ENCODE measurements at places on chromosomes 1 and 21.

DNA sequence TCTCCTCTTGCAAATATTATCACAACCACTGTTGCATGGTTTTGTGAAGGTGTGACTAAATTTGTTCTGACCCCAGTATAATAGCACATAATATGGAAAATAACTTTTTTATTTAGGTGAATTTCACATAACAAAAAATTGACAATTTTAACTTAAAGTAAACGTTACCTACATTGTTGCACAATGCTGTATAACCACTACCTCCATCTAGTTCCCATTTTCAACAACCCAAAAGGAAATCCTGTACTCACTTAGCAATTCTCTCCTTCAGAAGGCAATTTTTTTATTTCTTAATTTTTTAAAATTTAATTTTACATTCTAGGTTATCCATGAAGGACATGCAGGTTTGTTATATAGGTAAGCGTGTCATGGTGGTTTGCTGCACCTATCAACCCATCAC is 95.2 kb downstream of the KCNJ6 start:
- DNase-seq = no peak

- DNase-seq = no peak
These were observed 141.2 kb downstream of the TM2D1 start for GRCh38 chr1:61583703-61584102.

DNA sequence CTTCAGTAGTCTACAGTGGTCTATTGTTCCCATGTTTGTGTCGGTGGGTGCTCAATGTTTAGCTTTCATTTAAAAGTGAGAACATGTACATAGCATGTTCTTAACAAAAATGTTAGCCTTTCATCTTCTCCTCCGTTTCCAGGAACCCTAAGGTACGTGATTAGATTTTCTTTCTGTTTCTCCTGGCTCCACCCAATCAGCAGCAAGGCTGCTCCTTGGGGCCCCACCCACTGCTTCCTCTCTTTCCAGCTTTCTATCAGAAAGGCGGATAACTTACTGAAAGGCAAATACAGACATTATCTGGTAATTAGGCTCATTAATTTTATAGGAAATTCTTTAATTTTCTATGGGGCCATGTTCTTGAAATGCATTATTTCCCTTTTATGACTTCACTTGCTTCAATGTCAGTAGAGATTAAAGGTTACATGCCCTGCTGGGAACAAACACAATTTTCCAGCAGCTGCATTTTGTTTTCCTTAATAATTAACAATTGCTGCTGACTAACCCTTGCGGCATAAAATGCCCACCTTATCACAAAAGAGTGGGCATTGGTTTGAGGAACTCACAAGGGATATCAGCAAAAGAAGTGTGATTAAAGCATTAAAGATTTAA is 324.9 kb upstream of the SNX7 start:
- DNase-seq = no peak

GRCh38 chr1:54283635-54284385 is 83.8 kb downstream of the MRPL37 start:
- no peak for DNase-seq

- no peak for DNase-seq
These were observed 56.6 kb downstream of the NKAIN1 start for GRCh38 chr1:31183126-31183525.

DNA sequence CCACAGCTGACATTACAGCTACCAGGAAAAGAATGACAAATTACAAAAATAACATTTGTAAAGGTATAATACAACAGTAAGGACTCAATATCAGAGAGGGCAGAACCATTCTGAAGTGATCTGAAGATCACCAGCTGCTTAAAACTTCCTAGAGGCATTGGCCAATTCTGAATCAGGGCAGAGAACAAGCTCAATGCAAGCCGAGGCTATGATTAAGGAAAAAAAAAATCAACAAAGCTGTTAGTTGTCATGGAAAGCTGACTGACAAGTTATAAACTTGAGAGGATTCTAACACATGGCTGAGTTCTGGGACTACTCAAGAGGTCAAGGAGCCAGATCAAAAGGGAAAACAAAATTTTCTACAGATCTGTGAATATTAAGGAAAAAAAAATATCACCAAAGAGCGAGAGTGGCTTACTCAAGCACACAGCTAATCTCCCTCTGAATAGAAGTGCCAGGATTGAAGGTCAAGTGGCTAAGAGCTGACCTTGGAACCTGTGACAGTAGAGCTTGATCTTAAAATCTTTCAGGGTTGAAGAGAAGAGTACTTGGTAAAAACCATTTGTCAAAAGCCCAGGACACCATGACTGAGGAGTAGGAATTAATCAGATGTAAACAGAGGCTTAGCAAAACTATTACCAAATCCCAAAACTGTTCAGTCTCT is 383.4 kb downstream of the USP25 start:
- no peak for DNase-seq

DNA sequence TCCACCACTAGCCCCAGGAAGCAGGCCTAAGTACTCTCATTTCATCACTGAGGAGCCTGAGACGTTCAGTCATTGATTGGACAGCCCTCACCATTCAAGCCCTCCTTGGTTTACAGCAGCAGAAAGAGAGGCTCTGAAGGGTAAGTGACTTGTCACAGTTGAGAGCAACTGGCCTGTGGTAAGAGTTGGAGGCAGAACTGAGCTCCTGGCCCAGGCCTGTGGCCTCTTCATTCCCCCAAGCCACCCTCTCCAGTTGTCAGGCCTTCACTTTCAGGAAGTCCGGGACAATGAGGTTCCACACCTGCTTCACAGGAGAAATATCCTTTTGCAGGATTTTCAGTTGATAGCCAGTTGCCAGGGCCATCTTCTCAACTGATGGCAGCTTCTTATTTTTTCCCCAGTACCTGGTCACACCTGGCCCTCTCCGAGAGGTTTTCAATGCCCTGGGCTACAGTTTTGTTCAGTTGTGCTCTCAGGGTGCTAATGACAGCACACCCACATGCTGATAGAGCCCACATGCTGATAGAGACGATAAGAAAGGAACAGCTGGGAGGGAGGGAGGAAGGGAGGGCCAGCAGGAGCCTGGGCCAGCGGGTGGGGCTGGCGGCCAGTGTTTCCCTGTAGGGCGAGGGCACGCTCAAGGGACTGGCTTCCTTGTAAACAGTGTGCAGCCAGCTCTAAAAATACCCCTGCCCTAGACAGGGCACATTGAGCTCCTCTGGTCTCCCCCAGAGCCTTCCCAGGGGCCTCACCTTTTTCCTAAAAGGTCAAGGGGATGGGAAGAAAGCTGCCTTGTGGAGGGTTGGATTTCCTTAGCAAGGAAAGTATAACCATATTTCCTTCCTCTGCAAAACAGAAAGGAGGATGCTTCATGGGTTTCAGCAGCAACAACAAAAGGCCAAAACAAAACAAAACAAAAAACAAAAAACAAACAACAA is 112.7 kb upstream of the JUN start:
- peak; percentile 71 for DNase-seq

DNA sequence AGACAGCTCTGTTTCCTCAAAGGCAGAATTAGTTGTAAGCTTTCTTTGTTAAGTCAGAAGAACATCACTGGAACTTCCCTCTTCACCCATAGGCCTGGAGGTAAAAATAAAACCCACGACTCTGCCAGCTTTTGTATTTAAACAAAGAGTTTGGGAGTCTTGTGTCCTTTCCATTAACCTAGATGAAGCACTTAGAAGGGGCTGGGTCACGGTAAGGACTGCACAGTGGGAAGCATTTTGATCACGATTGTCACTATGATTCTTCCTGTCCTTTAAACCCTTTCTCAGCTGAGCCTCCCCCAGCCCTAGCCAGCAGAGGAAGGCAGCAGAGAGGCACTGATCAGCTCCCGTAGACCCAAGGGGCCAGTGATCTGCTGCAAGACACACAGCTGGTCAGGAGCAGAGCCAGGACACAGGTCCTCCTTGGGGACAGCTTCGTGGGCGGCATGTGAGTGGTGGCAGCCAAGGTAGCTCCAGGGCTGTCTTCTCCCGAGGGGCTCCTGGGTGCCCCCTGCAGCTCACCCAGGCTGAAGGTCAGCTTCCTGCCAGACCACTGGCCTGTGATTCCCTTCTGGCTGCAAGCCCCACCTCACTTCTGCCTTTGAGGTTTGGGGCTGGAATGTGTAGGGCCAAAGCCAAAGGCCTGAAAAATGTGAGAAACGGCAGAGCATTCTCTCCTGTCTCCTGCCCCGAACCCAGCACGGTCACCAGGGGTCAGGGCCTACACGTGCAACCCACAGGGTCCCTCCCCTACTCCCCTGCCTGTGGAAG is 4.0 kb upstream of the LAPTM5 start:
- DNase-seq = no peak

- no peak for DNase-seq
These were observed 80.2 kb downstream of the RGS2 start for GRCh38 chr1:192889082-192889481.

GRCh38 chr1:64891448-64891825 is 74.9 kb downstream of the JAK1 start:
- DNase-seq = no peak

DNA sequence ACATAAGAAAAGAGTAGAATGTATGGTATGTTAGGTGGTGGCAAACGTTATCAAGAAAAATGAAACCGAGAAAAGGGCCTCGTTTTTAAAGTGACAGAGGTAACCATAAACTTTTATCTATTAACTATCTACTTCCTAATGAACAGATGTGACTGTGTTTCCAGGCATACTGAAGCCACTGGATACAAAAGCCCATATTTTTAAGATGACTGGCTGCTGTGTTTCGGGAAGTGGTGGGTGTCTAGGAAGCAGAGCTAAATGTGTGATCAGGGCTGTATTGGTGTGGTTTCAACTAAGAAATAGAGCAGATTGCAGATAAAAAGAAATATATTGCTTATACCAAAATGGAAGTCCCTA is 71.8 kb downstream of the CHRM3 start:
- no peak for DNase-seq

- DNase-seq = no peak
These were observed 117.5 kb upstream of the HOOK1 start for GRCh38 chr1:59697150-59697800.
